ENCODE measurements at places on chromosomes 2 and 18.

GRCh38 chr18:31977270-31977872 lies 34.4 kb upstream of the TRAPPC8 start:
- DNase-seq = peak; percentile 43

DNA sequence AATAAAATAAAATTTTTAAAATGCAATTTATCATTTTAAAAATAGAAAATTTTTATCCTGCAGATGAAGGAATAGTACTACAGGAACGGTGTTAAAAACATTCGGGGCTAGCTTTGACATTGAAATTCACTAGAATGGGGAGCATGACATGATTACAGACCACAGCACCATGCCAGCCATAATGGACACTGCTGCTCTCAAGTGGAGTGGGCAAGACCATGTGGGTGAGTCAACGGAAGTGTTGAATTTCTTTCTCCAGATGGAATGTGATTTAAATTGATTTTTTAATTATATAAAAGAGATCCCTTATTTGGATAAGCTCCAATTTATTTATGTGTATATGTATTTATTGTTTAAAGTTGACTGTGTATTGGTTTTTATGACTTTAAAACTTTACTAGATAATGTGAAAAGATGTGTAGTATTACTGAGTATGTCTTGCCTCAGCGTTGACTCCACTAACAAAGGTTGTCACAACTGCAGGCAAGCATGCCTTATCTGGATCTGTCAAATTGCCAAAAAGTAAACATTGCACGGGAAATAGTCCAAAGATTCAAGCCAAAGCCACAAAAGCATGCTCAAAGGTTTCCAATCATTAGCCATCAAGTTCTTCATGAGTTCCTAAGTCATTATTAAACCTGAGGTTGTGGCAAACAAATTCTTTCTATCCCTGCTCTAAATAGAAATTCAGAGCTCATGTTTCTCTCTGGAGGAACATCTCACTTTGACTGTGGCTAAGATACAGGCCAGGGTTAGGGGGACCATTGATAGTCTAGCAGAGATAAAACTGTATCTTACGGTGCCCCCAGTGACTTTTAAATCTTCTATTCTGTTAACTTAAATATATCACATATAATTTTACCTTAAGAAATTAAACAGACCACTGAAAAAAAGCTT lies 536.9 kb downstream of the TMX3 start:
- no peak for DNase-seq

- no peak for DNase-seq
Observed at GRCh38 chr2:123500346-123500745, 524.7 kb upstream of the CNTNAP5 start.

DNA sequence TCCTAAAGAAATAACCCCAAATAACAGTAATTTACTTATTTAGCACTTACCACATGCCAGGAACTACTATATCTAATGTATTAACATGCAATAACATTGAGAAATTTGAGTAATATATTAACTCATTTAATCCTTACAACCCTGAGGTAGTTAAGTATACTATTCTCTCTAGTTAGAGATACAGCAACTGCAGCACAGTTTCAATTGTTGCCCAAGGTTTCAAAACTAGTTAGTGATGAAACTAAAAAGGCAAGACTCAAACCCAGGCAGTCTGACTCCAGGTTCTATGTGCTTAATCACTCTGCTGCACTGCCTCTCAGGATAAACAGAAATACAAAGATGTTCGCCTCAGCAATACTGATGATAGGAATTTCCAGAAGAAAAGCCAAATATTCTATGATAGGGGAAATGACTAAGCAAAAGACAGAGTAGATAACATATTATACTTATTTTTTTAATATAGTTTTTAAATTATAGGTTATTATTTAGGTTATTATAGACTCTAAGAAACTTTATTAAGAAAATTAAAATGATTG lies 88.0 kb downstream of the SS18 start:
- no peak for DNase-seq

DNA sequence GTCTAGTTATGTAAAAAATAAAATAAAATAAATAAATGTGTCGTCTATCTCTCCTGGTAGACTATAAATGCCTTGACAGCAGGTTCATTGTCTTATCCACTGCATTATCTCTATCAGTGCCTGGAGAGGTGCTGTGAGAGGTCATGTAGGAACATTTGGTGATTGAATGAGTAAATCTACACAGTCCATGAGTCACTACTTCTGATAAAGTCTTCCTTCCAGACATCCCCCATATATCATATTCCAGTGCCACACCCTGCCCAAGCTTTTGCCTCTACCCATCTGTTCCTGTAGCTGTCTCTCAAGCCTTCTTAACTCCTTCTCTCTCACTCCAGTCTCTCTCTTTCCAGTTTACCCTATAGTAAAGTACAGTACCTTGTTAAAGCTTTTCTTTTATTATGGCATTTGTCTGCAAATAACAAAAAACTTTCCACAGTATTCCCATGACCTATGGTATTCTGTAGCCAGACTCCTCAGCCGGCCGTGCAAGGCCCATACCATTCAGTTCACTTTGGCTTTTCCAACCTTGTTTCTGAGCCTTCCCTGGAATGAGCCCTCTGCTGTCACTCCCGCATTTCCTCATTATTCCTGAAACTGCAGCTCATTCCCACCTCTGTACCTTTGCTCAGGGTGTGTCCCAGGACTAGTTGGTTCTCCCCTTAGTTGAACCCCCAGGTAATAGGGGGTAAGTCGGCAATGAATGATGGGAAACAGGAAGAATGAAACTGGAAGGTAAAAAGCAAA lies 37.5 kb downstream of the ANXA4 start:
- DNase-seq = no peak

DNA sequence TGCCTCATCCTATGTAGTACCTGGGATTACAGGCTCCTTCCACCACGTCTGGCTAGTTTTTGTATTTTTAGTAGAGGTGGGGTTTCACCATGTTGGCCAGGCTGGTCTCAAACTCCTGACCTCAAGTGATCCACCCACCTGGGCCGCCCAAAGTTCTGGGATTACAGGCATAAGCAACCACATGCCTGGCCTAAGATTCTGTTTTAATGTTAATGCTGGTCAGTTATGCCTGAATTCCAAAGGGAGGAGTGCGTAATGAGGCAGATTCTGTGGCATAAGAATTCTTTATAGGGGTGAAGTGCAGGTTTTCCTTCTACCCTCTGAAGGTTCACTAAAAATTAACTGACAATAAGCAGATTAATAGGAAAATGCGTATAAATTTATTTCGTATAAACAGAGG lies 1343.8 kb upstream of the LRRTM1 start:
- no peak for DNase-seq

GRCh38 chr2:61645911-61646310 lies 107.8 kb upstream of the XPO1 start:
- DNase-seq = no peak

- no peak for DNase-seq
Observed at GRCh38 chr18:58635891-58636290, 7.0 kb upstream of the ALPK2 start.

DNA sequence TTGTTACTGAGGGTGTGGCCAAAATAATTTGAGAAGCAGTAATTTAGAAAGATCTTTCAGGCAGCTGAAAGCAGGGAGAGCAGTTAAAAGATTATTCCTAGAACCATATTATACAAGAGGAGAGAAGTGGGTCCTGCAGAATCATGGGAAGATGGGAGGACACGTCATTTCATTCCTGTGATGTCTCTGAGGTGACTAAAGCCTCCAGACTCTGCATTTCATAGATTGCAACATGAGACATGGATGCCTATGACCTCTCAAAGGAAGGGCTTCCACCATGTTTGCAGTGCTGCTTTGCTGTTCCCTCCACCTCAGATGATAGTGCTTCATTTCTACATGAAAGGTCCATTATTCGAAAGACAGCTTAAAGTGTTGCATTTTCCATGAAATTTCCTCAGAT lies 788.4 kb downstream of the TSN start:
- DNase-seq = no peak

- peak; percentile 61 for DNase-seq
Observed at GRCh38 chr2:85132834-85133637, at the start of gene TCF7L1. Gene TCF7L1 (plus strand): TSS chr2:85133392. CDS start chr2:85133685, 293 bp downstream.

GRCh38 chr2:217709478-217710210 lies 293.2 kb downstream of the TNS1 start:
- DNase-seq = no peak

DNA sequence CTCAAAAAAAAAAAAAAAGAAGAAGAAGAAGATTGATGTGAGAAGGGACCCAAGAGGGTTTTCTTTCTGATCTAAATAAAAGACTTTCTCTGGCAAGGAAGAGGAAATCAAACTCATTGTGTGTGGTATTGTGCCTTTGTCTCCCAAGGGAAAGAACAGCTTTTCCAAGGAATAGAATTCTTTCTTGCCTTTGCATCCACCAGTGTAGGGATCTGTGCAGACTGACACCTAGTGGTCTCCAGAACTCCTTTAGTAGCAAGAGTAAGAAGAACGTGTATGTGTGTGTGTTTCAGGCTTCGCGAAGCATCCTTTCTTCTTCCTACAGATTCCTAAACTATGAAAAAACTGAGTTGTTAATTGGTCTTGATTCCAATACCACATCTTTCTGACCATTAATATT lies 33.5 kb upstream of the CRIM1 start:
- peak; percentile 66 for DNase-seq

DNA sequence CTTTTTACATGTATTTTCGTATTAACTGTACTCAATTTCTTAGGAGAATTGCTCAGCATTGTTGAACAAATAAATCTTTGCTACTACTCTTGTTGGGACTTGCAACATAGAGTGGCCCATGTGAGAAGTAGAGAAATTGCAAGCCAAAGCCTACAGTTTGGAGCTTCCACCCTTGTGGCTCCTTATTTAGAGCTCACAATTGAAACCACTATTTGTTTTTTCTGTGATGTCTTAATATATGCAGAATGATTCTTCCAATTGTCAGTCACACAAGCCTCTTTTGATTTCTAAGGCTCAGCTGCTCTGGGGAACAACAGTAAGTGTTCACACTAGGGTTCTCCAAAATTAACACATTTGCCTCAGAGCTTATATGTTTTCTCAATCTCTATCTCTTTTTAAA lies 60.2 kb upstream of the GALNT13 start:
- no peak for DNase-seq

GRCh38 chr2:168663993-168664392 lies 138.4 kb upstream of the NOSTRIN start:
- DNase-seq = no peak

DNA sequence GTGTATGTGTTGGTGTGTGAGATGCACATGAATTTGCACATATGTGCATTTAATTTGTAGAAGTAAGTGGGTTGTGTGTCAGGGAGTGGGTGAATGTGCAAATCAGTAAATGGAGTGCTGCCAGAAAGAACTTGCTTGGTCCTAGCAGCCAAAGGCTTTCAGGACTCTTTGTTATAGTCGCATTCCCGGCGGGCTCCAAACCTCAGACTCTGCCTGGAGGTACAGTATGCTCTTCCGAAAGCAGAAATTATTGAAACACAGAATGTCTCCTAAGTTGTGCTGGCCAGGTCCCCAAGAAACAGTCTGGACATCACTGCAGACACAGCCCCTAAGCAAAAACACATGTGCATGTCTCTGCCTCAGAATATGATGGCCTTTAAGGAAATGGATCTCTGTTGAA lies 232.4 kb downstream of the INSIG2 start:
- DNase-seq = no peak

DNA sequence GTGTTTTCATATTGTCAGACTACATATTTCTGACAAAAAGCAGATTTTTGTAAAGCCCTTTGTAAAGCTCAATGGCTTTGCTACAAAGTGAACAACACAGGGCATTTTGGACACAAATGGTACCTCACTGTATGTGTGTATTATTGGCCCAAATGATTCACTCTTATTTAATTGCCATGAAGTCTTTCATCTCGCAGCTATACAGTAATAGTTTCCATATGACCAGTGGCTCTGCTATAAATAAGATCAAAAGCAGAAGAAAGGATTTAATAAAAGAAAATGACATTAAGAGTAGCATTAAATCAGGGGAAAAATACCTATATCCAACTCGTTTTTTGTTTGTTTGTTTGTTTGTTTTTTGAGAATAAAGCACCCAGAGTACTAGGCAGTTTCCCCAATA lies 284.0 kb upstream of the CCDC68 start:
- DNase-seq = no peak

DNA sequence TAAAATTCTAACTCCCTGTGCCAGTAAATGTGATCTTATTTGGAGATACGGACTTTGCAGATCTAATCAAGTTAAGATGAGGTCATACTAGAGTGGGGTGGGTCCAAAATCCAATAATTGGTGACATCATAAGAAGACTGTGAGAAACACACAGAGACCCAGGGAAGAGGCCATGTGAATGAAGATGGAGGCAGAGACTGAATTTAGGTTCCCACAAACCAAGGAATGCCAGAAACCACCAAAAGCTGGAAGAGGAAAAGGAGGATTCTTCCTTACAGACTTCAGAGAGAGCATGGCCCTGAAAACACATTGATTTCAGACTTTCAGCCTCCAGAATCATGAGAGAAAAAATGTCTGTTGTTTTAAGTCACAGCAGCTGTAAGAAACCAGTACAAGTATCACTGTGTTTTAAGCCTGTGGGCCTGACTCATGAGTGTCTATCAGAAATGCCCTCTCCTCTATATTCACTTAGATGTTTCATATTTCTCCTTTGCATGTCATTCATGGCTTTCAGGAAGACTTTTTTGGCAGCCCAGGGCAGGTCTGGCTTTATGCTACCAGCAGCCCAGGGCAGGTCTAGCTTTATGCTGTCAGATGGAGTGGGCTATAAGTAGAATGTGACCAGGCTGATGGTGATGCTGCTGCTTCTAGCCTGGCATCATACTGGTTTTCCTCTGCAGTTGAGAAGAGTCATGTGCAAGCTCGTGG lies 100.0 kb downstream of the SPOPL start:
- DNase-seq = no peak

DNA sequence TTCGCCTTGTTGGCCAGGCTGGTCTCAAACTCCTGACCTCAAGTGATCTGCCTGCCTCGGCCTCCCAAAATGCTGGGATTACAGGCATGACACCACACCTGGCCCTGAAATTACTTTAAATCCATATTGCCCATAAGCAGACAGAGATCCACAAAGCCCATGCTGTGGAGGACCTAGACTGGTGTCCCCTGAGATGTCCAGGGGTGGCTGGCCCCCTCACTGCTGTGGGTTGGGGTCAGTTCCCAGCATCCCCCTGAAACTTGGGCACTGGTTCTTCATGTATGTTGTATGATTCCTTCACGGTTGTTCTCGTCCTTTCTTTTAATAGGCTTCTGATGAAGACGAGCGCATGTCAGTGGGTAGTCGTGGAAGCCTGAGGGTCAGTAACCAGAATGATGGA lies 78.1 kb upstream of the RBM44 start:
- no peak for DNase-seq

DNA sequence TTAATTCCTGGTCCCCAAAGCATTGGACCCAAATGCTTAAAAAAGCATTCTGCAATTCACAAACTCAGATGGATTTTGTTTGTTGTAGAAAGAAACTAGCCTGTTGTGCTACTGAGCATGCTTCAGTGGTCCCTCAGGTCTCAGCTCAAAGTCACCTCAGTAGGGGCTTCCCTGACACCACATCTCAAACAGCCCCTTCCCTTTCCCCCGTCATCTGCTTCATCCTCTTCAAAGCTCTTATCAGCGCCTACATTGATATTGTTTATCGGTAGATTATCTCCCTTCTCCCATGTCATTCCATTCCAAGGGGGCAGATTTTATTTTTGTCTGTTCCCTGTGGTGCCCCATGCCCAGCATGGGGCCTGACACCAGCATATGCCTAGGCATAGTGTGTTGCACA lies 172.9 kb downstream of the CELF4 start:
- no peak for DNase-seq
